ENCODE measurements at places on chromosomes 5 and 9.
A peak's percentile ranks its signal among the peaks of the same experiment; 100 is the strongest.

- no peak for DNase-seq
Measured at GRCh38 chr5:73412597-73412988, 36.0 kb downstream of the FOXD1 start.

- no peak for DNase-seq
Measured at GRCh38 chr9:71896761-71897160, 14.2 kb downstream of the ABHD17B start.

DNA sequence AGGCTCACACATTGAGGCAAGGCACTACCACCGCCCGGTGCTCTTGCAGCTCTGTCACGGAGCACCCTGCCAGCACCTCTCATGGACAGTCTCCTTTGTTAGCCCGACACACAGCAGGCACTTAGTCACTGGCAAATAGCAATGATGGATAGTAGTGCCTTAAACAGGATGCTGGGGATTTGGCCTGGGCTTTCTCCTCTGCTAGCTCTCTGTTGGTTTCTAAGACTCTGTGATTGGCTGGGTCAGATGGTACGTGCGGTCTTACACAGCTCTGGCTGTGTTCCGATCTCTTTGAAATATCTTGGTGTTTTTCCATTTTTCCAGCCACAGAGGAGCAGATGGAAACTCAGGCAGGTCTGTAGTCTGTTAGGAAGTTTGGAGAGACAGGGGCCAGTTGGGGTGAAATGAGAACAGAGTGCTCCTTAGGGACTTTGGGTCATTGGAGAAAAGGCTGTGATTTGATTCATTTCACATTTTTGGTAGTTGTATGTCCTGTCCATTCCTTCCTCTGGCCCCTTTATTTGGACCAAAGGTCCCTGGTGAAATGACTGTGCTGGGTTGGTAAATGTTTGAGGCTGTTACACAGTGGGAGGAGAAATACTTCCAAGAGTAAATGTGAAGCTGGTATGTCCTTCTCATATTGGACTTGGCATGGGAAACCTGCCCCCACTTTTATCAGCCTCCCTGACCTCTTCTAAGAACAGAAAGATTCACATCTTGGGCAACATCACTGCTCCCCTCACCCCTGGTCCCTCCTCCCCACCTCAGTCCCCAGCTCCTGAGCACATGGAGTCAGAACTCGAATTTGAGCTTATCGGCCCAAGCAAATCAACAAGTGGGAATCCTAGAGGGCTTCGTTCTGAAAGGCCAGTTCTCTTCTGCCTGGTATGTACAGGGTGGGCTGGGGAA lies 3.4 kb downstream of the SMIM3 start:
- DNase-seq, result no peak

- no peak for DNase-seq
Measured at GRCh38 chr5:76956033-76956432, 3.2 kb downstream of the CRHBP start.

- peak; percentile 80 for DNase-seq
Measured at GRCh38 chr5:51225789-51226742, 157.2 kb upstream of the ISL1 start.

DNA sequence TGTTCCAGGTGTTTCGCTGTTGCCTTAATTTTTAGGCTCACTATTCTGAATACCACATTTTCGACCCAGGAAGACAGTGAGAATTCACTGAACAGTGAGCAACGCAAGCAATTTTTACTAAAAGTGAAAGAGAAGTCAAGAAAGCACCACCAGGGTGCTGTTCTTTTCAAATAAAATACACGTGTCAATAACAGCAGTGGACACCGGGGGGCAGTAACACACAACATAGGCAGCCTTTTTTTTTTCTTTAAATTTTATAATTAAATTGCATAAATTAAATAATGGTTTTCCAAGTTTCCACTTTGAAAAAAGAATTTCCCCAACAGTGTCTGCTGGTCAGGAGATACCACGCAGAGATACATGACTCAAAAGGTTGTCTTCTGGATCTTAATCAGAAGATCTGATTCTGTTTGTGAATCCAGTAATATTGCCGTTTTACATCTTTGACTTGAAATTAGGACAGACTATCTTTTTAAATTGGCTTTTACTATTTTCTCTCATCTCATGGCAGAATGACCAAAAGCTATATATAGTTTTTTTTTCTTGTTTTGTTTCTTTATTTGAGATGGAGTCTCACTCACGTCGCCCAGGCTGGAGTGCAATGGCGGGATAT lies 47.1 kb upstream of the SH3GL2 start:
- DNase-seq, result peak; percentile 8

DNA sequence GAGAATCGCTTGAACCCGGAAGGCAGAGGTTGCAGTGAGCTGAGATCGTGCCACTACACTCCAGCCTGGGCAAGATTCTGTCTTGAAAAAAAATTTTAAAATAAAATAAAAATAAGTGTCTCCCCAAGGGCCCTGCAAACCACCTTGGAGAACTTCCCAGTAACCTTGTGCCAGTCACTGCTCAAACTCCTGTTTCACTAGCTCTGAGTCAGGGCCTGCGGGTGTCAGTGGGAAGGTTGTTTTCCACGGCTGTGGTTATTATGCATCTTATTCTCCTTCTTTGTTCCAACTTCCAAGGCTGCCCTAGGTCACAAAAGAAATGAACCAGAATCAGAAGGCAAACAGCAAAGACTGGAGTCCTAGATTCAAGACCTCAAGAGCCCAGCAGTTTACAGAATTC lies 246.7 kb downstream of the ADAMTSL1 start:
- DNase-seq, result no peak

- DNase-seq, result no peak
Measured at GRCh38 chr5:87717761-87718160, 305.0 kb upstream of the CCNH start.

DNA sequence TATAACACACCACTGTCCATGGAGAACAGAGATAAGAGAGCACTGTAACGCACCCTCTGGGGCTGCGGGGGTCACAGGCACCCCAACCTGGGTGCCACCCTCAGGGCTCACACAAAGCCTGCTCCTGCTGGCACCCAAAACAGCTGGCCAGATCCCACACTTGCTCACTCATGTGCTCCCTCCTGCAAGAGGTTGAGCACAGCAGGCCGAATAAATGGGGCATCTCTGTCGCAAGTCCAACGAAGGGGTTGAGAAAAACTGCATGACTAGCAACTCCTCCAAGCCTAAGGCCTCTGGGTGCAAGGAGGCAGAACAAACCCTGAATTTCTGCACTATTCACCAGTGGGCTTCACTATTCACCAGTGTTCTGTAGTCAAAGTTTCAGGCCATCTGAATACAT lies 80.3 kb downstream of the SECISBP2 start:
- no peak for DNase-seq

DNA sequence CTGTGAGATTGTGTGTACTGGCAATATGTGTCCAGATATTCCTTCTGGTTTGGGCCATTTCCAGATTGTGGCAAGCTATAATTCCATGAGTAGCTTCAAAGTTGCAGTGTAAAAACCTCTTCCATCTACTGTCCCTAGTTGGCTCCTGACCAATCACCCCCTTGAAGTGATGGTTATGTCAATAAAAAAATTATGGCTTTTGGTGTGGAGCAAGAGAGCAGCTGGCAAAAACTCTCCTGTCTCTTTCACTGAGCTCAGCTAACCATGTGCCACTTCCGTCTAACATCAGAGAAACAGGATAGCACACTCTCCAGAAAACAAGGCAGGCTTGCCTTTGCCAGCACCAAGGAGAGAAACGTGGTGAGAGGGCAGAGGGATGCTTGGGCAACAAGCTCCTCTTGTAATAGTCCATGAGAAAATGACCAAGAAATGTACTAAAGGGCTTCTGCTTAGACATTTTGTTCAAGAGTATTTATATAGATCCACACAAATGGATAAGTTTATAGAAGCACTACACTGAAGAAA lies 914.4 kb upstream of the SEMA6A start:
- DNase-seq, result no peak

- DNase-seq, result no peak
Measured at GRCh38 chr9:87868635-87869034, 14.0 kb upstream of the SPATA31E1 start.

DNA sequence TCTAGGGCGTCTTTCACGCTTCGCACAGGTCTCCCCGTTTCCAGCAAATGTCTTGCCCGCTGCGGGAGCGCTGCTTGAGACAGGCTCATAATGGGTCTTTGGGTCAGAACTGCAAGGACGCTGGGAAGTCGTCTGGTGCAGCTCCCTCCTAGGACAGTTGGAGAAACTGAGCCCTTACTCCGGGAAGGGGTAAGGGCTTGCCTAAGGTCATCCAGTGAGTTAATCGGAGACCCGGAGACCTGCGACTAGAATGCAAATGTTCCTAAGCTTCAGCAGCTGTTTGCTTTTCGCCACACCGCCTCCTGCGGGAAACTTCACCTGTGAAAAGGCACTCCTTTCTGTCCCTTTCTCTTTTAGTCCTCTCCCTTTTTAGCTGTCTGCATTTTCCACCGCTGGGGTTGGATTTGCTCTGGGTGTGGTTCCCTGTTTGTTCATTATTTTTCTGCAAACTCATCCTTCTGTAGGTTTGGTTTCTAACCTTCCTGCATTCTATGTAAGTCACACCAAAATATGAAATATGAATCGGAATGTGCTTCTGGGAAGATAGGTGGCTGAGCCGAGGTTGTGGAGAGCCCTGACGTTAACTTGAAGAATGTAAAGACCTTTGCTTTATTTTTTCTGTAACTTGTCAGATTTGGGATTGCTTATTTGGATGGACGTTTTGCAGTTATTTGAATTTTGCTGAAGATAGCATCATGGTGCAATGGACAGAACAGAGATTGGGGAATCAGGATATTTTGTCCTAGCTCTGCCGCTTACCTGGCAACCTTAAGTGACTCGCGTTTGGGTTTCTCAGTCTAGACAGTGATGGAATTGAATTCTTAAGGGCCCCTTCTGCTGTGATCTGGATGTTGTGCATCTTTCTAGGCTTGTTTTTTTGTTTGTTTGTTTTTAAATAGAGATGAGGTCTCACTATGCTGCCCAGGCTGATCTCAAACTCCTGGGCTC lies 909 bp downstream of the SLC36A1 start:
- peak; percentile 44 for DNase-seq

GRCh38 chr9:304519-305185 lies 90.0 kb downstream of the DOCK8 start:
- peak; percentile 19 for DNase-seq

DNA sequence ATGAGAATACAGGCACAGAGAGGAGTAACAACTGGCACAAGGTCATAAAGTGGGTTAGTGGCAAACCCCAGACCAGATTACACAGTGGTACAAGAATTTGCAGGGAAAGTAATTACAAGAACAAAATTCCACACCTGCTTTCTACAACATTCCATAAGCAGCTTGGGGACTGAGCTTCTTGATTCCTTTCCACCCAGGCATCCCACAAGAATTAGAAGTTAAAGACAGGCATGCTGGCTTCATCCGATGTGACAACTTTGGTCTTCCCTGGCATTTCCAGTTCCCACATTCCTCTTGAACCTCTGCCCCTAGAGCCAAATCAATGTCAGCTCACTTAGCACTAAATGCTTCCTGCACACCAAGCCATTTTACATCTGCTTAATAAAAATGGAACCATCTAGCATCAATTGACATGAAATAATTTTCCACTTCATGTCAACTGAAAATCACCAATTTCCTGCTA lies 435.8 kb upstream of the PAPPA start:
- DNase-seq, result no peak

- peak; percentile 10 for DNase-seq
Measured at GRCh38 chr9:127921557-127922120, 4.8 kb upstream of the ST6GALNAC4 start.

GRCh38 chr5:142280066-142281007 lies 44.5 kb downstream of the SPRY4 start:
- no peak for DNase-seq

GRCh38 chr5:173969167-173970049 lies 19.6 kb upstream of the C5orf47 start:
- no peak for DNase-seq

- DNase-seq, result peak; percentile 64
Measured at GRCh38 chr9:96344458-96345180, 38.9 kb downstream of the SLC35D2 start.

GRCh38 chr5:139787257-139787567 lies 8.4 kb upstream of the PSD2 start:
- no peak for DNase-seq

GRCh38 chr5:17105744-17106418 lies 111.5 kb upstream of the BASP1 start:
- DNase-seq, result no peak

- DNase-seq, result no peak
Measured at GRCh38 chr9:71692337-71692736, 76.0 kb downstream of the CEMIP2 start.

GRCh38 chr9:126166866-126167265 lies 159.8 kb upstream of the MVB12B start:
- DNase-seq, result no peak

- DNase-seq, result no peak
Measured at GRCh38 chr5:109853377-109853776, 163.7 kb downstream of the MAN2A1 start.

DNA sequence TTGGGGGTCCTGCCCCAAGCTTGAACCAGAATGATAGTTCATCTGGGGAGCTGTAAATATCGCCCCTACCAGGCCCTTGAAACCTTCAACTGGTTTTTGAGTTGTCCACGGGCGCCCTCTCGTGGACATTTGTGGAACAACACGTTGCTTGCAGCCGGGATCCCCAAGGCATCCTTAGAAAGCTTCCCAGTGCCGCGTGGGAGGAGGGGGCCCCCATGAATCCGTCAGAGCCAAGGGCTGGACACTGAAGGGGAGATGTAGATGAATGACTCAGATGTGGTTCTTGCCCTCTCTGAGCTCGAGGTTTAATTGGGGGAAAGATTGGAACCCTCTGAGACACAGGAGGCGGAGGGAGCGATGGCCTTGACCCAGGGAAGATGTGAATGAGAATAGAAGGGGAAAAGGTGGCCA lies 31.8 kb upstream of the ORM1 start:
- DNase-seq, result peak; percentile 27
